ENCODE measurements at places on chromosomes 5 and 9.
A peak's percentile ranks its signal among the peaks of the same experiment; 100 is the strongest.

DNA sequence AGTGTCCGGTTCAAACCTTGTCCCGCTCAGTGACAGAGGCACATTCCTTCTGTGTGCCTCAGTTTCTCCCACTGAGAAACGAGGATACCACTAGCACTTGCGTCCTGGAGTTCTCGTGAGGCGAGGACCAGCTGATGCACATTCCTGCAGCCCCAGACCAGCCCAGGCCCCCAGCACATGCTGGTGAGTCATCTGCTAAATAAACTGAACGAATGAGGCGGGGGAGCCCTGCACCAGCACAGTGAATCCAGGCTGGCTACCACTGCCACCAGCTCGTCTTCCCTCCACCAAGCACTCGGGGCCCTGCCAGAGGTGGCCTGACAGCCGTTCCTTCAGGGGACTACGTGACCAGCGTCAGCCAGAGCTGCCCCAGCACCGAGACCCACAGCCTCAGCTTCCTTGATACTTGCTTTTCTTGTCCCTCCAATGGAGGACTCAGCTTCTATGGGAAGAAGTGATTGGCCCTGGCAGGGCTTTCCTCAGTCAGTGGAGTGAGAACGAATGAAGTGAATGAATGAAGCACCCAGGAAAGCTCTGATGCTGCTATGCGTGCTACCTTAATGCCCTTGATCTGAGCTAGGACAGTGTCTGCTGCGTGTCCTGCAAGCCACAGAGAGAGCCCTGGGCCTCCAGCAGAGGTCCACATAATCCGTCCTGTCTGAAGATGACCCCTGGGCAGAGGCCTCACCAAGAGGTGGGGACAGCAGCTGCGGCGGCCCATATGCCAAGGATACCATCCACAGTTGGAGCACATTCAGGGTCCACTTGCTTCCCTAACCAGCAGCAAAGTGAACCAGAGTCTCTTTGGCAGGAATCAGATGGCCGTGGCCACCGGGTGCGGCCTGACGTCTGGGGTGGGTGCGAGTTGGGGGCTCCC, 13.5 kb upstream of the BARX1 start:
- no peak for DNase-seq

DNA sequence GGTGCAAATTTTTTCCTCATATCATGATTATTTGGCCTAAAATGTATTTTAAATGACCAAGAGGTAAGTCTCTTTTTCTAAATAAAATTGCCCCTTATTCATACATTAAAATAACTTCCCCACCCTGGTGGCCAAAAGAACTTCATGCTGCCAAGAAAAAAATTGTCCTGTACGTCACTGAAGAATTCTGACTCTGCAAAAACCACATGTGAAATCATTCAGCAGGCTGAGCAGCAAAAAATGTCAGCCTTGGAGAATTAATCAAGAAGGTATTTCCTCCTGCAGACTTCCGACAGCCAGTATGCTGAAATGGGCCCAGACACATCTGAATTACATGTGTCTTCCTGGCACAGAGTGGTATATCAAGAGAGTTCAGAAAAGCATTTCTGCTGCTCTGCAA, 94.6 kb upstream of the HMHB1 start:
- no peak for DNase-seq

GRCh38 chr5:61486476-61486875, 154.4 kb downstream of the ZSWIM6 start:
- DNase-seq = no peak

- peak; percentile 37 for DNase-seq
Measured at GRCh38 chr5:1199649-1200494, 1.5 kb upstream of the SLC6A19 start.

DNA sequence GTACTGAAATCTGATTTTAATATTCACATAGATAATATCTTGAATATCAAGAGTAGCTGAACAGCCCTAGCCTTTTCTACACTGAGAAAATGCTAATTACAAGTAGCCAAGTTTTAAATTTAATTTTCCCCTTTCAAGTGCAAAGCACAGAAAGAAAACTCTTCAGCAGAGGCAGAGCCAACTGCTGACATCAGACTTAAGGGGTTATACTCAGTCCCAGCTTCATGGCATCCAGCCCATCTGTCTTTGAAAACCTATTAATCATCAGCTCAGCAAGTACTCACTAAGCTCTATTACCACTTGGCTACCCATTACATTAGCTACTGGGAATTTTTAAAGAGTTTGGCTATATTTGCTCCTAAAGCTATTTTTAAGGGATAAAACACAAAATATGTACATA, 220.5 kb downstream of the SLC12A2 start:
- DNase-seq = no peak

DNA sequence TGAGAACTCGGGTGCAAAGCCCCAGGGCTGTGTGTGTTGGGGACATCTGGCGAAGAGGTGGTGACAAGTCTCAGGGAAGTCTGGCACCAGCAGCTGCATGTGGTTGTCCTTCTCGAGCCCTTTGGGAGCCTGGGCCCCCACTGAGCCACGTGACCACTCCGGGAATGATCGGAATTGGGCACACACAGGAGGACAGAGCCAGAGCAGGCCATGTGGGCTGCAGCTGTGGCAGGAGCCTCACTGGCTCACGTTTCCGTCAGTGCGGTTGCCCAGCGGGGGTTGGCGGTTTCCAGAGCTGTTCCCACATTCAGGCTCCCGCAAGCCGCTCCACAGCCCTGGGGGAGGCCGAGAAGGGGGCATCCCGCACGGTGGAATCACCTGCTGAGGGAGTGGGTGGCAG, 6.8 kb upstream of the CEL start:
- no peak for DNase-seq

GRCh38 chr9:76810377-76810957, 46.2 kb downstream of the PCA3 start:
- peak; percentile 67 for DNase-seq

DNA sequence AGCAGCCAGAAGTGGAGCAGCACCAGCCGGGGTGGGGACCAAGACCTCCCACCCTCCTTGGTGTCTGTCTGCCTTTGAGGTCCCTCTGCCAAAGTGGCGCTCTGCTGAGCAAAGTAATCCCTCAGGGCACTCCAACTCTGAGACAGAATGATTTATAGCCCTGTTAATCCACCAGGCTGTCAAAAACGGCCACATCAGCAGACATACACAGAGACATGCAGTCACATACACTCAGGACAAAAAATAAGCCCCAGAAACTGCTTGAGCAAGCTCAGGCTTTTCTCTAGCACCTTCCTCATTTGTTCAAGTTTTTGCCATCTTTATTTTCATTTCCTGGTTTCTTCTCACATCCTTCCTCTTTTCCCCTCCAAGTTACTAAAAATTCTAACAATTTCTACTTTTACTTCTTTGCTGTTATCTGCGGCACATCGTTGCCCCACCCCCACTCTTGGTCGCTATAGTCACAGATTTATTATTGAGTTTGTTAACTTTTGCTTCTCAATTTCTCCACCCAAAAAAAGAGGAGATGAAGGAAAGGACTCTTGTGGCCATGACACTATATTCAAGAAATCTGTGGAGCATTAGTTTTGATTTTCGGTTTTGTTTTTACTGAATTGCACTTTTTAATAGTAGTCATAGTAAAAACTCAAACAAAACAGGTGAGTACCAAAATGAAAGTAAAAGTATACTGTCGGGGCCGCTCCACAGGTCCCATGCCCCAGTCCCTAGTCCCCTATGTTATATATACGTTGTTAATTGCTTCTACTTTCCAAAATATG, 17.4 kb upstream of the ADRB2 start:
- DNase-seq = peak; percentile 82

DNA sequence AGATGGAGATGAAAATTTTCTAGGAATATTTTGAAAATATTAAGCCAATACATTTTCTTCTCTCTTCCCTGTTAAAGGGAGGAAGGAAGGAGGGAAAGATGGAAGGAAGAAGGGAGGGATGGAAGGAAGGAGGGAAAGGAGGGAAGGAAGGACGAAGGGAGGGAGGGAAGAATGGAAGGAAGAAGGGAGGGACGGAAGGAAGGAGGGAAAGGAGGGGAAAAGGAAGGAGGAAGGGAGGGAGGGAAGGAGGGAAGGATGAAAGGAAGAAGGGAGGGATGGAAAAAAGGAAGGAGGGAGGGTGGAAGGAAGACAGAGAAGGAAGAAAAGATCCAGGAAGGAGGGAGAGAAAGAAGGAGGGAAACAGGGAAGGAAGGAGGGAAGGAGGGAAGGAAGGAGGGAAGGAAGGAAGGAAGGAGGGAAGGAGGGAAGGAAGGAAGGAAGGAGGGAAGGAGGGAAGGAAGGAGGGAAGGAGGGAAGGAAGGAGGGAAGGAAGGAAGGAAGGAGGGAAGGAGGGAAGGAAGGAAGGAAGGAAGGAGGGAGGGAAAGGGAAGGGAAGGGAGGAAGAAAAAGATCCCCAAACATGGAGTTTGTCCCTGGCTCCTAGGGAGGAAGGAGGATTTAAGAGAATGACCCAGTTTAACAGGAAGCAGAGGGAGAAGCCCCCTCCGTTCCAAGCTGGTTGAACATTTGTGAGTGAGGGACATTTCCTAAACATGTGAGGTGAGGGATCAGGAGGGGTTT, 70.3 kb upstream of the NEURL1B start:
- no peak for DNase-seq

- DNase-seq = no peak
Measured at GRCh38 chr5:171270136-171270535, 38.9 kb upstream of the TLX3 start.

GRCh38 chr5:14306329-14306815, 163.2 kb downstream of the TRIO start:
- no peak for DNase-seq

GRCh38 chr9:10562581-10563343, 50.0 kb downstream of the PTPRD start:
- no peak for DNase-seq

DNA sequence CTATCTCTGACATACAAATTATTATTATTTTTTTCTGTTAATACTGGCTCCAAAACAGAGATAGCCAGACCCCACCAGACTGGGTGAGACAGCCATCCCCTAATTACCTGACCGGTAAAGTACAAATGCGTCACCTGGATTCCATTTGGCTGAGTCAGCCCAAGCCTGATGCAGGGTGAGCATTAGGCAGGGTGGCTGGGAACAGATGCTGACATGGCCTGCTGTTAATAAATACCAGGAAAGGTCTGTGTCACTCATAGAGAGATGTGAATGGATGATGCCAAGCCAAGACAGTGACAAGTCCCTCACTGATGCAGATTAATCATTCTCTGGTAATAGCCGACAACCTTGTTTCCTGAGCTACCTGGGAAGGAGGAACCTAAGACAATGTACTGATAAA, 183.5 kb downstream of the TRIM32 start:
- no peak for DNase-seq

DNA sequence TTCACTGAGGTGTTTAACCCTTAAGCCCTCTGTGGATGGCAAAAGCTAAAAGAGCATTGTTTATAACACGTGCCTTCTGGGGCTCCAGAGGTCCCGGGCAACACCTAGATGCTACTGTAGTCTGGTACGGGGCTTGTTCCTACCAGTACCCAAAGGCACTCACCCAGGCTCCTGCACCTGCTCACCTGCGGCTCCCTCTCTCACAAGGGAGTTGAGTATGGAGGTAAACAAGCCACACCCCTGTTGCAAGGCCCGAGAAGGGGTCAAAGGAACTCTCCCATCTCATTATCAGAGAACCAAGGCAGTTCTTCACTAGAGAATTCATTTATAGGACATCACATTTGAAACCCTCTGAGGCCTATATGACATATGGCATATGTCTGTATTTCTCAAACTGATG, 53.4 kb upstream of the IL6ST start:
- no peak for DNase-seq

DNA sequence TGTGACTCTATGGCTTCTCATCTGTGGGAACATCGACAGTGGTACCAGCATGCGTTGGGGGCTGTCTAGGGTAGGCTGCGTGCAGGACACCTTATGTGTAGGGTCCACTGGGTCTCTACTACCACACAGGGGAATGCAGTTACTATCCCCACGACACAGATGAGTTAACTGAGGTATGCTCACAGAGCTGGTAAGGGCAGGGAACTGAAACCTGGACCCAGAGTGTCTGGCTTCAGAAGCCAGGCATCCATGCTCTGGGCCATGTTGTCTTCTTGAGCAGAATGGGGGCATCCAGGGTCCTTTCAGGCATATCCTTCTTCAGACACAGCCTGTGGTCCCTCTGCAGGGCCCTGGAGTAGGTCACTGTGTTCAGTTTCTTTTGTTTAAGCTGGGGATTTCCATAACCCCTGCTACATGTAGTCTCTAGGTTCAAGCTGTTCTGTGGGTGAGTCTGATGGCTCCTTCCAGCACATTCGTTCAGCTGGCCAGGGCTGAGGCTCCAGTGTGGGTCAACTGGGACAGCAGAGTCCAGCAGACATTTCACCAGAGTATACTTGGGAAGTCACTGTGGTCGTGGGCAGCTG, 148.8 kb downstream of the GADD45G start:
- no peak for DNase-seq

- no peak for DNase-seq
Measured at GRCh38 chr9:9142001-9142400, 1342.4 kb upstream of the DMAC1 start.

GRCh38 chr5:42876375-42876844, 64.7 kb upstream of the SELENOP start:
- DNase-seq = peak; percentile 6

DNA sequence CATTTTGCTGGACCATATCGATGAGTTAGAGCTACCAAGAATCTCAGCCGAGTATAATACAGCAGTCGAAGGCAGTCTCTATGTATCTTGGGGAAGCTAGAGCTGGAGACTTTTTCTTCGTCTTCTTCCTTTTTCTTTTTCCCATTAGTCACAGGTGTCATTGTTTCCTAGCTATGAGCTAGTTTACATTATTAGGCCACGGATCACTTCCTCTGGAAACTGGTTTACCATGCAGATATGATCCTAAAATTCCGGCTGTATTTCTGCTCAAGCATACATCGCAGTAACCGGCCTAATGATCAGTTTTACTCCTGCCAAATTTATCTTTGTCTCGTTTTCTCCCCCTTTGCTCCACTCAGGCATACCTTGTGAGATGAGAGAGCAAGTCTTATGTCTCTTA, 312.8 kb downstream of the ARHGAP26 start:
- no peak for DNase-seq

GRCh38 chr5:6424110-6424659, 24.5 kb upstream of the UBE2QL1 start:
- no peak for DNase-seq

- DNase-seq = no peak
Measured at GRCh38 chr5:170218726-170219125, 14.1 kb upstream of the C5orf58 start.

DNA sequence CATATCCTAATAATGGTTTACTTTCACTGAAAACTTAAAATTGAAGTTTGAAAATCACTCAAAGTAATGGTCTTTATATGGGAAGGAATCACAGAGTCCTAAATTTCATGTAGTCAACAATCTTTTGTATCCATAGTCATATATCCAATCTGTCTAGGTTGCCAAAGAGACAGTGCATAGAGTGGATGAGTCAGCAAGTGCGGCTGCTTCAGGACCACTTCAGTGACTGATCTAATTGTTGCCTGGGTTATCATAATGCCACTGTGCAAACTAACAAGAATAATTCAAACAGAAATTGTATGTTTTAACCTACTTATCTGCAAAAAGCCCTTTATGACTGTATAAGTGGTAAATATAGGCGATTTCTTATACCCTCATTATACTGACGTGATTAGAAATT, 211.3 kb upstream of the PRR16 start:
- peak; percentile 6 for DNase-seq

DNA sequence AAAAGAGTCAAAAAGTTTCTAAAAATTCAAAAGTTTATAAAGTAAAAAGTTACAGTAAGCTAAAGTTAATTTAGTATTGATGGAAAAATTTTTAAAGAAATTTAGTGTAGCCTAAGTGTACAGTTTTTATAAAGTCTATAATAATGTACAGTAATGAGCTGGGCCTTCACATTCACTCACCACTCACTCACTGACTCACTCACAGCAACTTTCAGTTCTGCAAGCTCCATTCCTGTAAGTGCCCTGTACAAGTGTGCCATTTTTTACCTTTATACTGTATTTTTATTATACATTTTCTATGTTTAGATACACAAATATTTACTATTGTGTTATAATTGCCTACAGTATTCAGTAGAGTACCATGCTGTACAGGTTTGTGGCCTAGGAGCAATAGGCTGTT, 239.5 kb upstream of the MAP3K1 start:
- DNase-seq = no peak
